SJCRH30 (cell line): ENCODE measurements at places on chromosomes 3 and 15.

GRCh38 chr15:57611938-57612337 is 20.2 kb downstream of the MYZAP start:
- no peaks in the 10 kb centered on the region for H3K27me3 ChIP-seq
- no peak overlapping the region for H3K27ac ChIP-seq
- DNase-seq = no peak
- H3K36me3 ChIP-seq = no peaks in the 10 kb centered on the region
- no peak overlapping the region for H3K4me3 ChIP-seq

GRCh38 chr3:54211097-54211496 is 88.7 kb downstream of the CACNA2D3 start:
- DNase-seq = no peak
- no peak overlapping the region for H3K27ac ChIP-seq
- H3K4me1 ChIP-seq = no peaks in the 10 kb centered on the region
- H3K4me3 ChIP-seq = no peak overlapping the region
- H3K36me3 ChIP-seq = no peaks in the 10 kb centered on the region

- no peaks in the 10 kb centered on the region for H3K36me3 ChIP-seq
- H3K27me3 ChIP-seq = no peaks in the 10 kb centered on the region
- DNase-seq = no peak
These were observed 62.8 kb upstream of the PLSCR4 start for GRCh38 chr3:146313746-146314111.

DNA sequence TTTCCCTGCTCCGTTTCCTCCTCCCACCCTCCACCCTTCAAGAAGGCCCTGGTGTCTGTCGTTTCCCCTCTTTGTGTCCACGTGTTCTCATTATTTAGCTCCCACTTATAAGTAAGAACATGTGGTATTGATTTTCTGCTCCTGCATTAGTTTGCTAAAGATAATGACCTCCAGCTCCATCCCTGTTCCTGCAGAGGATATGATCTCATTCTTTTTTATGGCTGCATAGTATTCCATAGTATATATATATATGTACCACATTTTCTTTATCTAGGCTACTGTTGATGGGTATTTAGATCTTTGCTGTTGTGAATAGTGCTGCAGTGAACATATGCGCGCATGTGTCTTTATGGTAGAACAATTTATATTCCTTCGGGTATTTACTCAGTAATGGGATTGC is 4.8 kb downstream of the ST6GAL1 start:
- H3K4me1 ChIP-seq = peaks cover 3% of the 10 kb centered on the region; the same call in 1 of the 2 replicates
- H3K27me3 ChIP-seq = no peaks in the 10 kb centered on the region
- H3K27ac ChIP-seq = no peak overlapping the region

GRCh38 chr15:38610748-38611147 is 46.1 kb upstream of the RASGRP1 start:
- H3K27me3 ChIP-seq = no peaks in the 10 kb centered on the region
- H3K27ac ChIP-seq = no peak overlapping the region
- DNase-seq = no peak
- H3K4me1 ChIP-seq = no peaks in the 10 kb centered on the region
- no peak overlapping the region for H3K4me3 ChIP-seq

DNA sequence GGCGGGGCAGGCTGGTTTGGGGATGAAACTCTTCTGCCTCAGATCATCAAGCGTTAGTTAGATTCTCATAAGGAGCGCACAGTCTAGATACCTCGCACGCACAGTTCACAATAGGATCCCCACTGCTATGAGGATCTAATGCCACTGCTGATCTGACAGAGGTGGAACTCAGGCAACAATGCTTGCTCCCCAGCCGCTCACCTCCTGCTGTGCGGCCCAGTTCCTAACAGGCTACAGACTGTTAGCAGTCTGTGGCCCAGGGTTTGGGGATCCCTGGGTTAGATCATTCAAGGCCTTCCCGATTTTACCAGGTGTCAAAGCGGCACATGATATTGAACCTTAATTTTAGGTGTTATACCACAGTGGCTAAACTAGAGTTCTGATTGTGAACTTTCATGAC is 232.8 kb downstream of the UBE2E2 start:
- DNase-seq = no peak
- H3K27me3 ChIP-seq = no peaks in the 10 kb centered on the region
- H3K36me3 ChIP-seq = no peaks in the 10 kb centered on the region
- no peak overlapping the region for H3K27ac ChIP-seq
- no peak overlapping the region for H3K4me3 ChIP-seq
- H3K4me1 ChIP-seq = peaks cover 3% of the 10 kb centered on the region; the same call in 1 of the 2 replicates

DNA sequence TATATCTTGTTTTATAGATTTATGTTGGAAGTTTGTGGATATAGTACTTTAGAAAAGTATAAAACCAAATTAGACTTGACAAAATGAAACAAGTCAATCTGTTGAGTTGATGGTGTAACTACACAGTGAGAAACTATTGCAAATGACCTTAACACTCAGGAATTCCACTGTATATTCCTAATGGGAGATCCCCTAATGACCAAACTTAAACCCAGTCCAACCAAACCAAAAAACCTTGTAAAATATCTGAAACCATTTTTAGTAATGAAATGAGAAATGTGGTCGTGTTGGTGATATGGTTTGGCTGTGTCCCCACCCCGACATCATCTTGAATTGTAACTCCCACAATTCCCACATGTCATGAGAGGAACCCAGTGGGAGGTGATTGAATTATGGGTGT is 31.9 kb upstream of the ATP13A3 start:
- no peak overlapping the region for H3K27ac ChIP-seq
- H3K36me3 ChIP-seq = no peaks in the 10 kb centered on the region
- H3K4me3 ChIP-seq = no peak overlapping the region
- no peak for DNase-seq
- H3K4me1 ChIP-seq = peaks cover 7% of the 10 kb centered on the region; the same call in 1 of the 2 replicates

DNA sequence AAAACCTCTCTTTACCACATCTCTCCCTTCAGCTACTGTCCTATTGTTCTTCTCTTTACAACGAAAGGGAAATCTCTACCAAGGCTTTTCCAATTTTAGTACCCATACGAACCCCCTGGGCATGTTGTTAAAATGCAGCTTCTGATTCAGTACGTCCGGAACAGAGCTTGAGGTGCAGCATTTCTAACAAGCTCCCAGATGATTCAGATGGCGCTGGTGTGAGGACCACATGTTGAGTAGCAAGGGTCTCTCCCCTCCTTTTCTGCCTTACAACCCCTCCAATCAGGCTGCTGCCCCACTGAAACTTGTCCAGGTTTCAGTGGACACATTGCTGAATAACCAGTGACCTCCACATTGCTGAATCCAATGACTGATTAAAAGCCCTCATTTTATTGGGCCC is 177.1 kb upstream of the FEZF2 start:
- no peaks in the 10 kb centered on the region for H3K27me3 ChIP-seq
- H3K4me1 ChIP-seq = no peaks in the 10 kb centered on the region
- H3K4me3 ChIP-seq = no peak overlapping the region
- DNase-seq = no peak

DNA sequence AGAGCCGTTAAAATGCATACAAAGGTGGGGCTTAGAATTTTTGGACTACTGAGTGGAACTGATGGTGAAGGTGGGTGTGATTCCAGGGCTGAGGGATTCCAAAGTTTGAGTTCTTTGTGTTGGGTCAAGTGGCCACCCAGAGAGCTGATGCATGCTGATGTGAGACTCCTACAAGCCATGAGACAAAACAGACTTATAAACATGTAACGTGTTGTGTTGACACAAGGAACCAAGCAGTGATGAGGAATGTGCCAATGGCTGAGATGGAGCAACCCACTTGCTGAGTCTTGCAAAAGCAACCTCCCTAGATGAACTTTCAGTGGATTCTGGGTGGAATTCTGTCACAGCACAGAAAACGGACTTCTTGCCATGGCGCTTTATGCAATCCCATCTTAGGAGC is 289.0 kb downstream of the TLE3 start:
- H3K27ac ChIP-seq = no peak overlapping the region
- DNase-seq = no peak
- H3K27me3 ChIP-seq = peaks cover 3% of the 10 kb centered on the region; the same call in 1 of the 2 replicates
- H3K4me3 ChIP-seq = no peak overlapping the region
- no peaks in the 10 kb centered on the region for H3K36me3 ChIP-seq

DNA sequence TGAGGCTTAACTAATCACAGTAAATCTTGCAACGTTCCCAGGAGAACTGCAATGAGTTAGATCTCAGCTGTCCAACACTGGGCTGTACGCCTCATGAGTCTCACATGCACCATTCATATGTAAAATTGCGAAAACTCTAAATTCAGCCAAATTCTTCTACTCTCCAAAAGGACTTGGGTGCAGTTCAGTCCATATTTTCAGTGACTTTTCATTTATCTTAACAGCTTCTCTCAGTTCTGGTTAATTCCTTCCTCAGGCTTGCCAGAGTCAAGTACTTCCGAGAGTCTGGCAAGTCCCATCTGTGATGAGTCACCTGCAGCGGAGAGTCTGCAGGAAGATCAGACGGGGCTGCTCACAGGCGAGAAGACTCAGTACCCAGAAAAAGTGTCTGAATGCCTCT is 11.5 kb downstream of the CCDC80 start:
- H3K27ac ChIP-seq = no peak overlapping the region
- H3K4me1 ChIP-seq = 0 out of 2 replicates have a peak, but pooled peaks cover 8% of the 10 kb centered on the region
- no peaks in the 10 kb centered on the region for H3K27me3 ChIP-seq
- H3K4me3 ChIP-seq = no peak overlapping the region
- no peak for DNase-seq
- H3K36me3 ChIP-seq = no peaks in the 10 kb centered on the region

DNA sequence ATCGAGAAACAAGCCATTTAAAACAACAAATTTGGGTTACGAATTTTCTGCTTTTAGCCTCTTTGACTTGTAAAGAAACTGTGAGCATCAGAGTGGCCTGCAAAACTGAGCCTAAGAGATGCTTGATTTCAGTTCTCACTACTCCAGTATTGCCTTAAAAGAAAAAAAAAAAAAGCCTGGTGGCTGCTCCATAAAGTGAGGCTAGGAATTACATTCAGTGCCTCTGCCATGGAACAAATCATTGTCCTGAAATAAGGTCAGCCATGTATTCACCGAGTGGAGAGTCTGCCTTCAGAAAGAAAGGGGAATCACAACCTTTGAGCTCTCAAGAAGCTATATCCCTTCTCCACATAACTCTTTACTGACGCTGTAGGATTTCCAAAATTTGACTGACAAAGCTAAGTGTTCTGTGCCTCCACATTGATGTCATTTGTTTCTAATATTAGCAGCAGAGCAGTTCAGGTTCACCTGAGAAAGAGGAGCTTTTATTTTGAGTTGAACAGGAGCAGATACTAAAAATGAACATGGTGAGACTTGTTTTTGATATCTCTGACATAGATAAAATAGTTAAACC is 137.3 kb downstream of the SSR3 start:
- peak overlapping the region; percentile 33 for H3K4me3 ChIP-seq
- H3K4me1 ChIP-seq = peaks cover 24% of the 10 kb centered on the region
- H3K36me3 ChIP-seq = no peaks in the 10 kb centered on the region
- DNase-seq = no peak
- peak overlapping the region; percentile 86 for H3K27ac ChIP-seq

DNA sequence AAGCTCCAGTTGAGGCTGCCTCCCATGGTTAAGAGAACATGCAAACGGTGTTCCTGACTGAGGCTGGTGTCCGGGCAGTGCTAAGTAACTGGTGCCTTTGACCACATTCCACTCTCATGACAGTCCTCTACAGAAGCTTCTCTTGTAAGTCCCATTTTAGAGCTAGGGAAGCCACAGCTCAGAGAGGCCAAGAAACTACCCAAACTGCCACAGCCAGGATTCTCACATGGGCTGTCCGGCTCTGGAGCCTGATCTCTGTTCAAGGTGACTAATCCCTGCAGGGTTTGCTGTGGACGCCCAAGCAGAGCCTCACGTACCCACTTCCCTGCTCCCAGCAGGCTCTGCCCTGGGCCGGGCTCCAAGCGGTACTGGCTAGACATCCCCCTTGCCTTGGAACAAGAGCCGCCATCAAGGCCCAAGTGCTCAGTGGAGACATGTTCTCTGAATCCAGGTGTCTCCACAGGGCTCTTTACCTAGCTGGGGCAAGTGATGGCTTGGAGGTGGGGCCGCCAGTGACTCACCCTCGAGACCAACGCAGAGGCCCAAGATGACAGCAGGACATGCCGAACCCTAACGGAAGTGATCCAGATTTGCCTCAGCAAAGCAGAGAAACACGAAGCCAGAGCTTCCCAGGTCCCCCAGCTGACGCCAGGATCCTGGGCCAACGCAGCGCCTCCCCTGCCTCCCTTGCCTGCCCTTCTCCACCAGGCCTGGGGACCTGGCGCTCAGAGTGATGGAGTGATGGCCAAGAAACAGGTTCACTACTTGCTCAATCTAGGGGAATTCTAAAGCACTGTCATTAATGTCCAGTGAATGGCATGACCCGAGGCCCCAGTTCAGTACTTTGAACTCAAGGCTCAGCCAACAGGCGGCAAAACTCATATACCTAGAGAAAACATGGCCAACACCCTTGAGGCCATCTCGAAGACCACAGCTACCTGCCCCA is 24.4 kb downstream of the KLHL25 start:
- no peak overlapping the region for H3K27ac ChIP-seq
- H3K4me3 ChIP-seq = no peak overlapping the region
- no peaks in the 10 kb centered on the region for H3K4me1 ChIP-seq
- H3K27me3 ChIP-seq = no peaks in the 10 kb centered on the region
- H3K36me3 ChIP-seq = peaks cover 5% of the 10 kb centered on the region; the same call in 1 of the 2 replicates

DNA sequence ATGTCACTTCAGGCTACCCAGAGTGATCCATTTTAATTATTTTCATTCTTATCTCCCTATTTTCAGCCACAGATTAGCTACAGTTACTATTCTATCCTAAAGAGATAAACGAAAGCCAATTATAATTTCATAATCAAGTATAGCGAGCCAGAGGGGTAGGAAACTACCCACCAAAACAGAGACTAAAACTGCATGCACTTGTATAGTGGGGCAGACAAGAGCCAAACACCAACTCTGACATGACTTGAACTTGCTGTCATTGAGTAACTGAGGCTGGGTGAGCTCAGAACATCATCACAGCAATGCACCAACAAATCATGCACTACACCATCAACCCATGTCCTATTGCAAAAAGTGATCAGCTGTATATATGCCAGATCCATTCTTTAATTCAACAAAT is 64.8 kb downstream of the FBN1 start:
- H3K4me3 ChIP-seq = no peak overlapping the region
- peaks cover 20% of the 10 kb centered on the region for H3K4me1 ChIP-seq
- no peak for DNase-seq
- no peaks in the 10 kb centered on the region for H3K27me3 ChIP-seq

GRCh38 chr3:96731031-96731430 is 83.4 kb upstream of the EPHA6 start:
- H3K27me3 ChIP-seq = no peaks in the 10 kb centered on the region
- H3K4me1 ChIP-seq = no peaks in the 10 kb centered on the region
- no peaks in the 10 kb centered on the region for H3K36me3 ChIP-seq
- H3K4me3 ChIP-seq = no peak overlapping the region
- no peak overlapping the region for H3K27ac ChIP-seq
- DNase-seq = no peak

GRCh38 chr3:24680214-24680967 is 185.7 kb upstream of the THRB start:
- H3K27ac ChIP-seq = no peak overlapping the region
- no peaks in the 10 kb centered on the region for H3K4me1 ChIP-seq
- no peak overlapping the region for H3K4me3 ChIP-seq
- H3K36me3 ChIP-seq = no peaks in the 10 kb centered on the region

DNA sequence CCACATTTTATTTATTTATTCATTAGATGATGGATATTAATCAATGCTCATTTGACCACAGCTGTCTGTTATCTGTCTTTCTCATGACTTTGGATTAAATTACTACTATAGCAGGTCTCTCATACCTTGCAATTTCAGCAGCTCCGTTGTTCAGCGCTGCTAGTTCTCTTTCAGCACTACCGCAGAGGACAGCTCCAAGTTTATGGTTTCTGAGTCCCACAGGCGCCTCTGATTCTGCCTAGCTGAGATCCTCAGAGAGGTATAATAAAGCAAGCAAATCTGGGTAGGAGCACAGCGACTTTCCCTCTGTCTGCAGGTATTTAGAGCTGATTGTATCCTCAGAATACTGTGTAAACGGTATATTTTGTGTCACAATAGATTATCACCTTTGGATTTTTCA is 204.9 kb downstream of the CNTN4 start:
- H3K36me3 ChIP-seq = no peaks in the 10 kb centered on the region
- no peaks in the 10 kb centered on the region for H3K27me3 ChIP-seq
- H3K4me3 ChIP-seq = no peak overlapping the region
- no peak overlapping the region for H3K27ac ChIP-seq
- DNase-seq = peak; percentile 64
- no peaks in the 10 kb centered on the region for H3K4me1 ChIP-seq
